ENCODE measurements at places on chromosomes 2 and 18. TPM values are rescaled to one million over a fixed set of nuclear protein-coding genes. Genes with fewer than 3 reads are reported as not detected.

HADHB gene
- polyA plus RNA-seq = 140 TPM

GRCh38 chr2:182831101-182831500, 35.3 kb downstream of the FRZB start:
- DNase-seq = no peak

- no peak for DNase-seq
These were observed 4.2 kb upstream of the IL1R1 start for GRCh38 chr2:102138331-102138730.

DNA sequence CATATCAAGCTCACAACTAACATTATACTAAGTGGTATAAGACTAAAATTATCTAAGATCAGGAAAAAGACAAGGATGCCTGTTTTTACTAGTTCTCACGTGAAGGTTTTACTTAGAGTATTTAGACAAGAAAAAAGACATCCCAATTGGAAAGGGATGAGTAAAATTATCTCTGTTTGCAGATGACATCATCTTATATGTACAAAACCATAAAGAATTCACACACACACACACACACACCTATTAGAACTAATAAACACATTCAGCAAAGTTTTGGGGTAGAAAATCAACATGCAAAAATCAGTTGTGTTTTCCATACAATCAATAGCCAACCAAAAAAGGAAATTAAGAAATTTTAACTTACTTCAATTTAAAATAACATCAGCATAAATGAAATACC, 35.9 kb upstream of the RGPD4 start:
- DNase-seq = no peak

DNA sequence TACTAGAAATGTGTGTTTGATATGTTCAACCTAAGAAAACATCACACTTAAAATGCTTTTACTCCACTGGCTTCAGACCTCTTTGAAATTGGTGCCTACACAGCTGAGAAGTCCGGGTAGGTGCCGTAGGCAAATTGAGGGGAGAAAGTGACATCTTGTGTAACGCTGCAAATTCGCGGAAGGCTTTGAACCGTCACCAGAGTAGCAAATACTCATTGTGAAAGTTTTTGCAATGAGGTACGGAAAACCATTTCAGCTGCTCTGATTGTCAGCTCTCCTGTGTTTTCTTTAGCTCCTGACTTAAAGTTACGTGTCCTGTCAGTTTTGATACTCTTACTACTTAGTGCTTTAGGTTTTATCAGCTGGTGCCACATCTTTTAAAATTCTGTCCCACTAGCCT, 224.5 kb downstream of the FAM210A start:
- no peak for DNase-seq

GRCh38 chr2:185381631-185382030, 357.0 kb upstream of the FSIP2 start:
- no peak for DNase-seq

DNA sequence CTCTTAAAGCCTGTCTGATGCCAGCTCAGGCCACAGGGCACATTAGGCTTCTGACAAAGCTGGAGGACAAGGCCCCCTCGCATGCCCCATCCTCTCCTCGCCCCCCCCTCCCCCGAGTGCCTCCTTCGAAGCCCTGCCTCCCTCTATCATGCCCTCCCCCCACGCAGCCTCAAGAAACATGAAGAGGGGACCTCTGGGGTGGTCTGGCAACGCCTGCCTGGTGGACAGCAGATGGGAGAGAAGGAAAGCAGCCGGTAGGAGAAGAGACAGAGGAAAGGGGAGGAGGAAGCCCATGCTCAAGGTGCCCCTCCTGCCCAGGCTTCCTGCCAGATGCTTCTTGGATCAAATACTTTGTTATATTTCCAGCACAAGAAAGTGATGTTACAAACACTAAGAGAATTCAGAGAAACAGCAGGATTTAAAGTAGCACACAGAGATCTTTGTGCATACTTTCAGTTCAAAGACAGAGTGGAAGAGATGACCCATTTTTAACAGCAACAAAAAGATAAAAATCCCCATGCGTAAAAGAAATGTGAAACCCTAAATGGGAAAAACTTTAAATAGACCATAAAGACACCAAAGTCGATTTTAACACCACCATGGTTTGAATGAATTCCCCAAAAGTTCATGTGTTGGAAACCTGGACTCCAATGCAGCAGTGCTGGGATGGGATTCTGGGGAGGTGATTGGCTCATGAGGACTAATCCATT, 19.0 kb downstream of the BOK start:
- peak; percentile 26 for DNase-seq

DNA sequence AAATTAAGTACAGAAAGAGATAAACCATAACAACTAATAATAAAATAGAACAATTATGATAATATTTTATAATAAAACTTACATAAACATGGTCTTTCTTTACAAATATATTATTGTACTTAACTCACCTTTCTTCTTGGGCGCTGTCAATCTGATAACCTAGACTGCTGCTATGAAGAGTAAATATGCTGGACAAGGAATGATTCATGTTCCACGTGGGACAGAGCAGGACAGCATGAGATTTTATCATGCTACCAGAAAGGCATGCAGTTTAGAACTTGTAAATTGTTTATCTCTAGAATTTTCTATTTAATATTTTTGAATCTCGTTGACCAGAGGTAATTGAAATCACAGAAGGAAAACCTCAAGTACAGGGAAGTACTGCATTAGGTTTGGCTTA, 210.7 kb downstream of the ANKRD30B start:
- no peak for DNase-seq

DNA sequence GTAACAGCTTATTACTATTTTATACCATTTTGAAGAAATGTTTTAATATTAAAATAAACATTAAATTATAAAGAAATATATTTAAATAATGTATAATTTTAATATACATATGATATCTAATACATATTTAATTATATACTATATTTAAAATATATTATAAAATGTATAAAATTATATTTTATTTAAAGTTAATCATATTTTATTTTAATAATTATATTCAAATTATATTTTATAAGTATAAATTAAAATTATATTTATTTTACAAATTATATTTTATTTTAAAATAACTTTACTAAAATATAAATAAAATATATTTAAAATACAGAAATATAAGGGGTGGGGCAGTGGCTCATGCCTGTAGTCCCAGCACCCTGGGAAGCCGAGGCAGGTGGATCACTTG, 2.1 kb downstream of the CRYGD start:
- DNase-seq = no peak

DNA sequence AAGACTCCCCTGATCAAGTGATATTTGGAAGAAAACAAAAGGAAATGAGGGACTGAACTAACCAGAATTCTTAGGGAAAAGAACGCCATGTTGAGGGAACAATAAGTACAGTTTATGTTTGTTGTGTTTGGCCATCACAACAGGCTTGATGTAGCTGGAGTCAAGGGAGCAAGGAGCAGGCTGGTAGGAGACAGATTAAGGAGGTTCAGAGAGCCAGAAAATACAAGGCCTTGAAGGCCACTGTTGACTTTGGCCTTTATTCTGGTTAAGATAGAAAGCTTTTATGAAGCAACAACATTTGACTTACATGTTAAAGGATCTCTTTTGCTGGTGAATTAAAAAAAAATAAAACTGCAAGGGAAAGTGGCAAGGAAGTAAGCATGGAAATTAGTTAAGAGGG, 754.1 kb upstream of the SLC8A1 start:
- DNase-seq = no peak

All from GM23248 (cell line).